ENCODE measurements at places on chromosomes 3 and 15.

- DNase-seq = no peak
Measured at GRCh38 chr3:65749066-65749465, 289.7 kb downstream of the MAGI1 start.

- no peak for DNase-seq
Measured at GRCh38 chr15:66911131-66911700, 154.2 kb upstream of the SMAD3 start.

DNA sequence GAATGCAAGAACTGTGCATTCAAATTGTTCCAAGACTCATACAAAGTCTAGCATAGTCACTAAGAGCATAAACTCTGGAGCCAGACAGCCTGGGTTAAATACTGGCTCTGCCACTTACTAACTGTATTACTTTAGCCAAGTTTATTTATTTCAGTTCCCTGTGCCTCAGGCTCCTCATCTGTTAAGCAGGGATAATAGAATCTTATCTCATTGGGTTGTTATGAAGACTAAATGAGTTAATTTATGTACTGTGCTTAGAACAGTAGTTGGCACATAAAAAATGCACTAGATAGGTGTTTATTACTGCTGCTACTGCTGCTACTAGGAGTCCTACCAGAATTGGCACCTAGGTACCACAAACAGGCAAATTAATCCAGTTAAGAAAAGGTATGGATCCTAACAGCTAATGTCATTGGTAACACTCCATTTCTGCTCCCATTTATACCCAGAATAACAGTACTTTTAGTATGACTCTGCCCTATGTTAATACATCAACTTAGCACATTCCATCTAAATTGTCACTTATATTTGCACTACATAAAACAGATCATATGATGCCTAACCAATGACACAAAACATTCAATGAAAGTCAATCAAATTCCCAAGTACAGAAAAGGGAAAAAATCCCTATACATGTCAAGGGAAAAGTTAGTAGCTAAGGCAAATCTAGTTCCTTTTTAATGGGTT is 45.7 kb downstream of the GSK3B start:
- DNase-seq = no peak

GRCh38 chr3:87287011-87287410 is 10.6 kb upstream of the POU1F1 start:
- DNase-seq = peak; percentile 71

DNA sequence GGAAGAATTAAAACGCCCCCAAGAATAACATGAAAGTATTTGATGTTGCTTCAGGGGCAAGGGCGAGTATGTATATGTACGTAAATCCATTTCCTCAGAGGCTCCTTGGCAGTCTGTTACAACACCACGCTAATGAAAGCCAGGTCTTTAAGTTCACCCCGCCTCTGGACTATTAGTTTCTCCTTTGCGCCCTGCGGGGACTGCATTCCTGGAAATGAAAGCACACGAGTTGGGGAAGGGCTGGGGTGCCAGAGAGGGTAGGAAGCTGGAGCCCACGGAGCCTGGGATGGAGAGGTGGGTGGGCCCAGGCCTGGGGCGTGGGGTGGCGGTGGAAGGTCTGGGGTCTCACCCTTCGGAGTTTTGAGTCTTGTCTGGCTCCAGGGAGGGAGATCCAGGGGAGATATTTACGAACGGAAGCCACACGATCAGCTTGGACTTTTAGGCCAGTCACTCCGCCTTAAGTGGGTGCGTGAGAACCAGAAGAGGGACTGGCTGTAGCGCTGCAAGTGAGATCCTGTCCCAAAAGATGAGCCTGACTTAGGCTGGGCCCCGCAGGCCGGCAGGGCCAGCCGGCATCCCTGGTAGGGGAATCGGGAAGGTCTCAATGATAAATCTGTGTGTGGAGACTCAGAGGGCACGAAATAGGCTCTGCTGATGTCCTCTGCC is 1.6 kb upstream of the PLCL2 start:
- no peak for DNase-seq

DNA sequence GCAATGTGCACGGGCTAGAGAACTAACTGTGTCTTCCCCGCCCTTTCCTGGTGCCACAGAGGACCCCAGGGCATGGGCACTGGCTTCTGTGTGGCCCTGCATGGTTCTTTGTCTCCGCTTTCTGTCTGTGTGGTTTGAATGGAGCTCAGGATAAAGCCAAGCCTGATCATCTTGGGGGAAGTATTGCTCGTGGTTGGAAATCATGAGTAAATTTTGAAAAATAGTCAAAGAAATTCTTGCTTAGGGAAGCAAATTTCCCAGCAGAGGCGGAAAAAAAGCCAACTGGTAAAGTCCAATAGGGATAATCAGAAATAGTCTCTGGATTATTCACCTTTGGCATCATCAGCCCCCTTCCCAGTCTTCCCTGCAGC is 55.4 kb downstream of the MAGEF1 start:
- DNase-seq = no peak

DNA sequence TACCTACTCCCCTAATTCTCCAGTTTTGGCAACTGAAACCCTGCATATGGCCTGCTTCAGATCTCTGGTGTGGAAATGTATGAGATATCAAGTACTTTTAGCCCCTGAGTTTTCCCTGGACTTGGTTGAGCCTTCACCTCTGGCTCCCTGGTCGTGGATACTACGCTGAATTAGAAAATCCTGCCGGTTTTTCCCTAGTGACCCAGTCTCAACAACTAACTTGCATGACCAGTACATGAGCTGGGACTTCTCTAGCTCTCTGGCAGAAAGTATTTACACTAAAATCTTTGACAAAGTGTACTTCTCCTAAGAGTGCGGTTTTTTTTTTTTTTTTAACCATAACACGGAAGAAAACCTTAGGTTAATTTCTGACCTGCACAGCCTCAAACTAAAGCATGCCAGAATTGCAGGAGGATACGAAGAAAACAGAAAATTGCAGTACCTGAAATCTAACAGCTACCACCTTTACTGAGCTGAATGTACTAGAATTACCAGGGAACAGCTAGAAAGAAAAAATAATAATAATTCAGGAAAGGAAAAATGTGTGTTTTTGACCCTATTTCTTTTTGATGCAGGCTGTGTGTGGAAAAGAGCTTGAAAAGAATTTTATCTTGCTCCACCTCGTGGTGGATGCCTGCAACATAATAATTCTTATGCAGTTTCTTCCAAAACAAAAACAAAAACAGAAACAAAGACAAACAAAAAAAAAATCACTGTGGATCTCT is 165.6 kb downstream of the GMNC start:
- peak; percentile 10 for DNase-seq

DNA sequence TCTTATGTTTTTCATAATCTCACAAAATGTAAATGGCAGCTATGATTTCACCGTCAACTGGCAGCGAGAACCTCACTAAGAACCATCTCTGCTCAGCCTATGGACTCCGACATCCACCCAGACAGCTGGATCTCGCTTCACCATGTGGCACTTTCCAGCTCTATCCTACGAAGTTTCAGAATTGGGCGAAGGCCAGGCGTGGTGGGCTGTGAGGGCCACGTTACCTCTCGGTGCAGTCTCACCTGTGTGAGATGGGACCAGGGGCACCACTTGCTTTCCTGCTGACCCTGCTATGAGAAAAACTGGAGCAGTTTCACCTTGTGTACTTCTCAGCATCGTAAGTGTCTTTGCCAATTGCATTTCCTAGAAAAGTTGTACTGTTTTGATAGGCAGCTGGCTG is 32.3 kb downstream of the CHDH start:
- no peak for DNase-seq
